Stimulated activated CD4-positive, alpha-beta T cell treated with anti-CD3 and anti-CD28 coated beads, Interleukin-1b, Interleukin-23, amount 100 ng/mL, for 1 hour (primary cell): ENCODE measurements at places on chromosomes 1 and 21.

DNA sequence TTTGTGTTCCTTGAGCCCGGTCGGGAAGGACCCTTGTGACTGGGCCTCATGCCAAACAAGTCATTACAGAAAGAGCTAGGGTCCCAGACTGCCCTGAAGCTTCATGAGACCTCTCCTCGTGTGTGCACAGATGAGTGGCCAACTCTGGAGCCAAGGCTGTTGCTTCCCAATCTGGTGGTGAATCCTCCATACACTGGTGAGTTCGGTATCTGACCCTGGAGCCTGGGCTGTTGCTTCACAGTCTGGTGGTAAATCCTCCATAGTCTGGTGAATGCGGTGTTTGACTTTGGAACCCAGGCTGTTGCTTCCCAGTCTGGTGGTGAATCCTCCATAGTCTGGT lies 737.8 kb downstream of the MATN1 start:
- no peak for DNase-seq

DNA sequence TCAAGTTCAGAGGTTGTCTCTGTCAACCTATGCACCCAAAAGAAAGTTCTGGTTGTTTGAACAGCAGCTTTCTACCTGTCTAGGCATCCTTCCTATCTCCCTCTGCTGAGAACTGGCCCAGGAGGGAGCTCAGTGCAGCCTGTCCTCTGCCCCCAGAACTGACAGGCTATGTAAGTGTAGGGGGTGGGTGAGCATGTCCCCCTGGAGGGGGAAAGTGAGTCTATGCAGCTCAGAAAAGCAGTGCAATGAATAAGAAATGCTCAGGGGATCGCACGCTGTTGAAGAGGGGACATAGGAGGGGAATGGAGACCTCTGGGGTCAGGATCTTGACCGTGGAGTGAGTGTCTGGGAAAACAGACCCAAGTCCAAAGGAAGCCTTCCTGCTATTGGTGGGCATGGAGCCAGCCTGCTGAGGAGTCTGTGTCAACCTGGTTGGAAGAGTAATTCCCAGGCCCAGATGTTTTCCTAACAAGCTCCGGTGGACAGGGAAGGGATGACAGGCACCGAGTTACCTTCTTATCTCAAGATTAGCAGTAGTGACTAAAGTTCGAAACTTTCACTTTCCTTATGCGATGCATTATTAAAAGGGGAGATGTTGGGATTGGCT lies 26.1 kb upstream of the FHAD1 start:
- DNase-seq = no peak

DNA sequence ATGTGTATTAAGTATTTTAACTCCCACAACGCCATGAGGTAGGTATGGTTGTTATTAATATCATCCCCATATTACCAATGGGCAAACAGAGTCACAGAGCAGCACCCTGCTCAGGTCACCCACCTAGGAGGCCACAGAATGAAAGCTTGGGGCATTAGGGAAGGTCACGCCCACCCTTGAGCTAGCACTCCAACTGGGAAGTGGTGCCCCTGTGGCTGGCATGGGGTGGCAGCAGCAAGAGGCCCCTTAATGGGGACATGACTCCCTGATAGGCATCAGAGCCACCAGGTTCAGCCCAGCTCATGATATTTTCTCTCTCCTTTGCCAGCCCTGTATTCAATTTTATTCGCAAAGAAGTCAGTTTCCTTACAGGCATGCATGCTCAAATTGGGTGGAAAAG lies 90.6 kb downstream of the DMRTB1 start:
- DNase-seq = no peak

DNA sequence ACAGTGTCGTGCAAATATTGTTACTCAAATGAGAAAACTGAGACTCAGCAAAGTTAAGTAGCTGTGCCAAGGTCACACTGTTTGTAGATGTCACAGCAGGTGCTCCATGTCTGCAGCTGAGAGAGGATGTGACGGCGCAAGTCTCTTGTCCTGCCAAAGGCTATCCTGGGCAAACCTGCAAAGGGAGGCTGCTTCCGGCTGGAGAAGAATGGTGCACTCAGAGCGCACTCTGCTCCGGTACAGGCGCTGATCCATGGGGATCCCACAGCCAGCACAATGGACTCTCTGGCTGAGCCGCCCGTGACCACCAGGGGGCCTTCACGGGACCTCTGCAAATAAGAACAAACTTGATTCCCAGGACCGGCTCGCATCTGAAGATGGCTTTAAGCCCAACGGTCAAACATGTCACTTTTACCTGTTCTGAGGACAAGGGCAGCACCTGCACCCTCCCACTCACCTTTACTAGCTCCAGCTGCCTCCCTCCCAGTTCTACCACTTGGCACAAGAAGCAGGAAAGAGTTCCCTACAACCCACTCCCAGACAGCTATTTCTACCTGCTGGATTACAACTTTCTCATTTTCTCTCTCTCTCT lies 21.9 kb downstream of the RD3 start:
- DNase-seq = peak; percentile 21

DNA sequence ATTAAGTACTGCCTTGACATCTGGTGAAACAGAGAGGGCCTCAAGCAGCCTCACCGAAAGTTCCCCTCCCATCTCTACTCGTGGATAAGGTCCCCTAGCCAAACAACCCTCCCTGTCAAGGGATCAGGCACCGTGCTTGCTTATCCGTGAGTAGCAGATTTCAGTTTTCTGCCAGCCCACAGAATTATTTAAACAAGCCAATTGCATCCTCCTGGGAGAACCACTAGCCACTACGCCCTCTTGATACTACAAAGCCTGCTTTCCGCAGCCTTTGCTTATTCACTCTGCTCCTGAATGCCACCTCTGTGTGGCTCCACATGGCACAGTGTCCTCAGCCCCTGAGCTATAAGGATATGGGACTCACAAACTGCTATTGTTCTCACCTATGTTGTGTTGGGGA lies 5.9 kb upstream of the TFF2 start:
- no peak for DNase-seq

DNA sequence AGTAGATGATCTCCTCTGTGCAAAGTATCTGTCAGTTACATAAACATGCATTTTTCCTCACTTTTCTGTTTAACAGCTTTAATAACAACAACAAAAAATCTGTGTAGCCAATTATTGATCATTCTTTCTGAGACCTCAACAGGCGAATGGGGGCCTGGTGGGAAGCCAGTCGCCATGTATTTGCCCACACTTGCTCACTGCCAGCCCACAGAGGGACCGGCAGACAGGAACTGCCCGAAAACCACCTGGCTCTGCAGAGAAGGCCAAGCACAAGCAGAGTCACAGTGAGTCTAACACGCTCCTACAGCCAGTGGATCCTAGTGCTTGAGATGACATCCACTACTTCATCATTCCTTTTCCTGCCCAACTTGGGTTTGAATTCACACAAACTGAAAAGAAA lies 56.1 kb downstream of the NPHP4 start:
- no peak for DNase-seq

DNA sequence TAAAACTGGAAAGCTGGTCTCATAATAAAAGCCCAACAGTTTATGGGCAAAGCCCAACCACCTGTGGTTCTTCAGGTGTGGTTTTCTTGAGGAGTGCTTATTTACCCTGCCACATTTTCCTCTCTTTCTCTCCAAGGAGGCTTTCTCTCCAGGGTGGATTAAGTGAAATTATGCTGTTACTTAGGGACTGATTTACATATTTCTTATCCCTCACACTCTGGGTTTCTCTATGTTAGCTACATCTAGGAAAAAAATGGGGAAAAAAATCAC lies 4.8 kb downstream of the TBX19 start:
- DNase-seq = no peak

DNA sequence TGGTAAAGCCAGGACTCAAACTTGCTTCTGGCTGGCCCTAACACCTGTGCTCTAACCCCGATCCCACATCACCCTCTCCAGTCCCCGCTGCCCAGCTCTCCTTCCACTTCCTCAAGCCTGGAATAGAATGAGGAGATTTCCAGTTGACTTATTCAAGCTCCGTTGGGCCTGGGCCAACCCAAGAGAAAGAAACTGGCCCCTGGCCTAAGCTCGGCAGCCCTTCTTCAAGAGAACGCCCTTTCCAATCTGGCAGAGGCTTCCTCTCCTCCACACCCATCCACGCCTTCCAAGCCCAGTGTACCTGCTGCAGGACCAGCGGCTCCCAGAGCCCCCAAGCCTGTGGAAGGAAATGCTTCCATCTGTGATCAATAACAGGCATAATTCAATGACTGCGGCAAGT lies 51.9 kb downstream of the LRRN2 start:
- DNase-seq = no peak

DNA sequence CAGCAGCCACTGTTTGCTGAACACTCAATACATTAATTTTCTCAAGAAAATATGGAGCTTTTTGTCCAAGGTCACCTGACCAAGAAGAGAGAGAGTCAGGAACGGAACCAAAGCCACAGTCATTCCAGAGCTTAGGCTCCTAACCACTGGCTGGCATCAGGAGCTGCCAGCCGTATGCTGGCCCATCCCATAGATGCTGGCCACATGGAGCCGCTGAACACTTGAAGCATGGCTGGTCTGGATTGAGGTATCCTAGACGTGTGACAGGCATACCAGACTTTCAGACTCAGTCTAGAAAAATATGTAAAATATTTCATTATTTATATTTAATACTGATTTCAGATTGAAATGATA lies 458.7 kb downstream of the MATN1 start:
- DNase-seq = no peak

GRCh38 chr1:41708332-41708731 lies 210.4 kb downstream of the HIVEP3 start:
- DNase-seq = no peak

GRCh38 chr1:87202451-87202850 lies 126.2 kb upstream of the LMO4 start:
- DNase-seq = no peak

DNA sequence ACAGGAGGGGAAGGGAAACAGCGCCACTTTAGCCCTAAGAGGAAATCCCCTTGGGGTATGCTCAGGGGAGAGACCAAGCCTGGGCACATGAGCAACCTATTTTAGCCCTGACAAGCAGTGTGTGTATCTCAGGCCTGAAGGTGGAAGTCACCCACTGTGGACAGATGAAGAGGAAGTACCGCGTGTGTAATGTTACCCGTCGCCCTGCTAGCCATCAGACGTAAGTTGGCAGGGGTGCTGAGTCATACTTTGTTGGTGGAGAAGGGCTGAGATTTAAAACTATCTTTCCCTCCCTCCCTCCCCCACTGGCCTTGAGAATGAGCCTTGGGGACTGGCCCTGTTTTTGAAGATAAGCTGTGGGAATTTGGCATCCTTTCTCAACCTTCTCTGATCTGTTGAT lies 11.2 kb downstream of the AGO1 start:
- DNase-seq = no peak

DNA sequence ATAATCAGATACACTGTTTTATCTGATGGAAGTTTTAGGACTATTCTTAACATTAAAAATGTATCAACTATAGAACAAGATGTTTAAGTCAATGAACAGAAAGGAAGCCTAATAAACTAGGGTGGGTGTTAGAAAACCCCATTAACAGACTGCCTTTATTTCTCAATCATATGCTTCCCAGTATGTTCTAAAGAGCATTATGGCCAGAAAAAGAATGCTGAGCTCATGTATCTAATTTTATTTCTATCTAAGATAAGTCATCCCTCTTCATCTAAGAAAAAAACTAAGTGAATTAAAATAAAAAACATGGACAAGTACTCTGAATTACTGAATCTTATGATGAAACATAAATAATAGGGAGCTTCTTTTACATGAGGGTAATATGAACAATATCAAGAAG lies 86.5 kb upstream of the TTC39A start:
- DNase-seq = no peak

- no peak for DNase-seq
Observed at GRCh38 chr1:39508266-39508665, 16.8 kb downstream of the BMP8A start.

- peak; percentile 36 for DNase-seq
Observed at GRCh38 chr1:204363335-204364114, 3.8 kb upstream of the PLEKHA6 start.

DNA sequence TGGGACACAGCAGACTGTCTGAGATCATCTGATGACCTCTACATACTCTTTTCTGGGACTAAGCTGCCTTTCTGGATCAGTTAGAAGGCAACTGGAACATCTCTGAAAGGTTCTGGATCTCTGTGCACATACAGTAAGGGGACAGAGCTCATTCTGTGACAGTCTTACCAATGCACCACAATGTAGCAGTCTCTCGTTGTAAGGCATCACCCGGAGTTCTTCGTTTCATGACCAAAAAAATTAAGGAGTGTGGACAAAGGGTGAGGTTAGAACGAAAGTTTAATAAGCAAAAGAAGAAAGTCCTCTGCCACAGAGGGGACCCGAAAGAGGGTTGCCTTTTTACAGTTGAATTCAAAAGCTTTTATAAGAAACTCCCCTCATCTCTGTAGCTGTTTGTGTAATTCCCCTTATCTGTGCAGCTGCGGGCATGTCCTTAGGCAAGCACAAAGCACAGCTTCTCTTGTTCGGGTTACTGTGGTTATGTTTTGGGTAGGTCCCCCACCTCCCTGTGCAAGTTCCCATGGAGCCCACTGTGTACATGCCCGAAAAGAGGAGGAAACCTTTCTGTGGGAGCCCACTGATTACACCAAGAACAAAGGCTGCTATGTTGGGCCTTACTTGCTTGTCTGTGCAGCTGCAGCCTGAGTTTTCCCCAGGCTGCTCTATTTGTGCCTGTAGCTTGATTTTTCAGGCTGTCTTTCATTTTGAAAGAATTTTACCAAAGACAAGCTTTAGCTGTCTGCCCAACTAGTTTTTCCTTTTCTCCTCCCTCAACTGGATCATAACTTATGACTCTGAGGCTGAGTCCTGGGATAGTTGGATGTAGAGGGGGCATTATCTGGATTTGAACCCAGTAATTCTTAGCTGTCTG lies 53.1 kb upstream of the CACNA1E start:
- DNase-seq = no peak

DNA sequence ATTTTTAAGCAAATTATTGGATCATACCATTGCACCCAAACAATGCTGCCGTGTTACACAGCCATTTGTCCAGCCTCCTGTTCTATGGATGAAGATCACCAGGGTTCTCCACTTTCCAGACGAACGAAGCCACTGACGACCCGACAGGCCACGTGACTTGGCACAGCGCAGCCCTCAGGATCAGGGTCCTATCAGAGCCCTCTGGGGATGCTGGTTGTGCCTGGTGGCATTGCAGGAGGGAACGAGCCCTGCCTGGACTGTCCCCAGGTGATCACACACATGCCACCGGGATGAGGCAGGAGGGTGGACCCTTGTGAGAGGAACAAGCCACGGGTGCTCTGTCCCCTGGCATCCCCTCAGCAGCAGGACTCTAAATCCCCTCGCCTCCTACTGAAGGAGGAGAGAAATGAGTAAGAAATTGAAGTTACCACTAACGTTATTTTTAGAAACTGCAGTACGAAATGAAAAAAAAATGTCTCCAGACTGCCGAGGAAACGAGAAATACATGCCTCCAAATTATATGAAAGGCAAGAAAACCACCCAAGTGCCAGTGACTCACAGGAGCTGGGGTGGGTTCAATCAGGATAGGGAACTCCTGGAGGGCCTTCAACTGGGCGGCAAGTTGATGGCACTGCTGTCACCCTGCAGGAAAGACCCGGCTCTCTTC lies 58.7 kb upstream of the PDE9A start:
- no peak for DNase-seq

- no peak for DNase-seq
Observed at GRCh38 chr21:18204931-18205330, 39.7 kb upstream of the CHODL start.

- DNase-seq = no peak
Observed at GRCh38 chr1:229869687-229870086, 197.4 kb upstream of the GALNT2 start.

- DNase-seq = no peak
Observed at GRCh38 chr1:33275195-33275594, 18.9 kb downstream of the ZNF362 start.
